ENCODE measurements at places on chromosomes 4 and X. TPM values are rescaled to one million over a fixed set of nuclear protein-coding genes. Genes with fewer than 3 reads are reported as not detected.

ASB11 gene
- total RNA-seq, result 102 TPM

DNA sequence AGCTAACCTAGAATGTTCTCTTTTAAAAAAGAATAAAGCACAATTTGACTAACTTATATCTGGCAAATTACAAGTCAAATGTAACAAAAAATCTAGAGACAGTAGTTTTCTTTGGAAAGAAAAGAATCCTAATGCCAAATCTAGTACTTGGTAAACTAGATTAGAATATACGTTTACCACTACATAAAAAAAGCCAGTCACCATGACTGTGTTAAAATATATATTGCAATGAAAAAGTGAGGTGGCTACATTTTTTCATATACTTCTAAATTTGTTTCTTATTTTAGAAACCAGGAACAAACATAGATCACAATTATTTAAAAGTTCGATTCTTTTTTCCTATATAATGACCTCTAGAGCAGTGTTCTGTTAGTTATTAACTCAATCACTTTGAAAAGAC lies 29.6 kb upstream of the PPA2 start:
- H3K36me3 ChIP-seq, result no peaks in the 10 kb centered on the region
- H3K4me3 ChIP-seq, result no peak overlapping the region
- no peak for DNase-seq
- H3K27me3 ChIP-seq, result no peaks in the 10 kb centered on the region
- H3K4me1 ChIP-seq, result no peaks in the 10 kb centered on the region

DNA sequence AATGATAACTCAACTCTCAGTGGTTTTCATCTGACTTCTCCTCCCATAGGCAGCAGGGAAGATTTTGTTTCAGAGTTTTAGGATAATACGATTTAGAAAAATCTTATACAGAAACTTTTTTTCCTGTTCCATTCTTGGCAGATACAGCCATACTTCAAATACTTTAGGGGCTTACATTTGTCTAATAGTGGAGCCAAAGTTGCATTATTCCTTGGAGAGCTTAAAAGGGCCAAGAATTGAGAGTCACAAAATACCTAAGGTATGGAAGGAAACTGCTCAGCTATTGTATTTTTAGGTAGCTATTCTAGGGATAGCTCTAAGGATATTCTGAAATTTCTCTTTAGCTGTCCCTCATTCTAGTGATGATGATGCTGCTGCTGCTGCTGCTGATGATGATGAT lies 132.9 kb upstream of the PTCHD1 start:
- H3K4me3 ChIP-seq, result no peak overlapping the region
- no peak for DNase-seq
- H3K4me1 ChIP-seq, result no peaks in the 10 kb centered on the region
- H3K36me3 ChIP-seq, result no peaks in the 10 kb centered on the region

DNA sequence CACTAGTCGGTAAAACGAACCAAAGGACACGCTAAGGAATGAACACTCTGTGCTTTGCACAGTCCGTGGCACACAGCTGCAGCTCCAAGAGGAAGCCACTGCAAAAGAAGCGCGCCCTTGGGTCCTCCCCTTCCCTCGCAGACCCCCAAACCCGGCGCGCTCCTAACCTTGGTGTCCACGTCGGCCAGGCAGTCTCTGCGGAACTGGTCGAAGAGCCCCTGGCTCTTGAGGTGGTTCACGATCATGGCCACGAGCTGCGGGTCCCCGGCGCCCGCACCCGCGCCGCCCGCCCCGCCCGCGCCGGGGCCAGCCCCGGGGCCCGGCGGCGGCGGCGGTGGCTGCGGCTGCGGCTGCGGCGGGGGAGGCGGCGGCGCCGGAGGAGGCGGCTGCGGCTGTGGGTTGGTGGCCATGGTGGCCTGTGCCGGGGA lies 333 bp downstream of the BOD1L1 start:
- no peaks in the 10 kb centered on the region for H3K27me3 ChIP-seq
- DNase-seq, result no peak
- peaks cover 42% of the 10 kb centered on the region for H3K4me1 ChIP-seq
- H3K4me3 ChIP-seq, result peak overlapping the region; percentile 73

- no peak overlapping the region for H3K4me3 ChIP-seq
- H3K27me3 ChIP-seq, result no peaks in the 10 kb centered on the region
- no peak for DNase-seq
- H3K36me3 ChIP-seq, result no peaks in the 10 kb centered on the region
Measured at GRCh38 chr4:118314221-118314620, 38.6 kb downstream of the PRSS12 start.

GRCh38 chr4:120007896-120008436 lies 58.7 kb downstream of the MAD2L1 start:
- no peaks in the 10 kb centered on the region for H3K36me3 ChIP-seq
- no peaks in the 10 kb centered on the region for H3K27me3 ChIP-seq
- no peak for DNase-seq
- H3K4me1 ChIP-seq, result no peaks in the 10 kb centered on the region
- no peak overlapping the region for H3K4me3 ChIP-seq

DNA sequence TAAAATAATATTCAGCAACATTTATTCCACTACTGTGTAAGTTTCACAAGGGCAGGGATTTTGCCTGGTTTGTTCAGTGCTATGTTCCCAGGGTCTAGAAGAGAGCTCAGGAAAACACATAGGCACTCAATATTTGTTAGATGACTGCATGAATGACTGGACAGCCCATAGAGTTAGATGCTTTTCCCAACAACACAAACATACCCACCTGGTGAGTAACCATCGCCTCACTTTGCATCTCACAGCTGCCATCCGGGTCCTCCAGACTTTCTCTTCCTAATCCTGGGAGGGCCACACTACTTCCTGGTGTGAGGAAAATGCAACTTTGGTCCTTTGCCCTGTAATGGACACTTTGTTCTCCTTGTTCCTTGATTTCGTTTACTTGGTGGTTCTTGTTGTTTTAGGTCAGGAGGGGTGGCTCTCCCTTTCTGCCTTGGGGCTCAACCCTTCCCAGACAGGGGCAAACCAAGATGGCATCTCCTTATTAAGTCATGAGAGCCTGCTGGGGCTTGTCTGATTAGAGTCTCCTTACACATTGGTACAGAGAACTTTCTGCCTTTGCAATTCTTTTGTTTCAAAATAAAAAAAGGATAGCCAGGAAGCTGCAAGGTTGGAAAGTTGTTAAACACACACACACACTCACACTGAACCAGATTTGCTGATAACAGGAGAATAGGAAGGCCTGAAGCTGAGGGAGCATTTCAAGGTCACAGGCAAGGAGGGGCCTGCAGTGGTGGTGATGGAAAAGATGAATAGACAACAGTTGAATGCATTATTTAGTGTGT lies 190.6 kb downstream of the MID1IP1 start:
- no peak overlapping the region for H3K27ac ChIP-seq
- H3K4me1 ChIP-seq, result no peaks in the 10 kb centered on the region
- DNase-seq, result no peak
- no peak overlapping the region for H3K4me3 ChIP-seq
- H3K27me3 ChIP-seq, result no peaks in the 10 kb centered on the region
- H3K36me3 ChIP-seq, result no peaks in the 10 kb centered on the region

DNA sequence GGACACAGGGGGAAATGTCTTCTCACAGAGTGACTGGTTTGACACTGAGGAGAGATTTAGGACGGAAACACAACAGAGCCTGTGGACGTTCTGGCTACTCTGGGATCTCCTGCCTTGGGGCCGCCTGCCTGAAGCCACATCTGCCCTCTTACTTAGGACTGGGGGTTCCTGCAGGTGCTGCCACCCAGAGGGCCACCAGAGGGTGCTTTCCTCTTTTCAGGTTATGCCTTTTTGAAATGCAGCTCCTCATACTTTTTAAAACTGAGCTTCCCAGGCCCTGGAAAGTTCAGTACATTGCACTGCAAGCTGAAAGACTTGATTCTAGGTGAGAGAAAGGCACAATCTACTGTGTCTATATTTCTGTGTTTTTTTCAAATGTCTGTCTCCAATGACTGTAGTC lies 92.2 kb upstream of the PGRMC2 start:
- no peak for DNase-seq
- H3K4me3 ChIP-seq, result no peak overlapping the region
- no peaks in the 10 kb centered on the region for H3K36me3 ChIP-seq
- no peak overlapping the region for H3K27ac ChIP-seq
- no peaks in the 10 kb centered on the region for H3K4me1 ChIP-seq
- H3K27me3 ChIP-seq, result no peaks in the 10 kb centered on the region
